ENCODE measurements at places on chromosomes 7 and 10.

- DNase-seq, result no peak
These were observed 220.5 kb downstream of the GLI3 start for GRCh38 chr7:42016517-42016916.

GRCh38 chr10:101367569-101368453 is 13.8 kb downstream of the BTRC start:
- peak; percentile 86 for DNase-seq

- no peak for DNase-seq
These were observed 134.9 kb downstream of the ADRA2A start for GRCh38 chr10:111211706-111212105.

DNA sequence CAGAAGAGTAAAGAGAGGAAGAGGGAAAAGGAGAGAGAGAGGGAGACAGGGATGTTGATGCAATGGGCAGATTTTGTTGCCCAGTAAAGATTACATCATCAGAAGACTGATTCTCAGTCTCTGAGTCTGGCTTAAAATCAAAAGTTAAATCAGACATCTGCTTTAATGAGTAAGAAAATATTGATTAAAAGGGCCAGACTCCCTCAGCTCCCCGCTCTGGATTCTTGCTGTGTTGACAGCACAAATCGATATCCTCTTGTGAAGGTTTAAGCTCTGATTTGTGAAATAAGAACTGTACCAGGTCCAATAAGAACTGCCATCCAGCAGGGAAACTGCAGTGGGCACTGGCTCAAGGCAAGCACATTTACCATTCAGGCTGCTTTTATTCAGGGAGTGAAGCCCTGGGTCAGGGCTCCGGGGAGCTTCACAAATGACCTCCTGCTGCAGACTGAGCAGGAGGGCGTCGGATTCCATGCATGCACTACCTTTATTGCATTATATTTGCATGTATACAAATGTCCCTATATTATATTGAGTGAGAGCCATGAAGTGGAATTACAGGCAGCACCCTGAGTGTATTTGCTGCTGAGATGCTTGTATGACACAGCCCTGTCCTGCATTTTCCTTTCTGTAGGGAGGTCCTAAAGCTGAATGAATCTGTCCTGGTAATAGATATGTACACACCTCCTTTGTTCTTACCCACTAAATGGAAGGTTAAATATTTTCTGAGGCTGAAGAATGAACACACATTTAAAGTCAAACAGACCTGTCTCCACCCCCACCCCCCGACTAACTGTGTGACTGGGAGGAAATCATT is 401.5 kb downstream of the REEP3 start:
- no peak for DNase-seq

GRCh38 chr10:28709001-28709710 is 31.8 kb downstream of the BAMBI start:
- no peak for DNase-seq

DNA sequence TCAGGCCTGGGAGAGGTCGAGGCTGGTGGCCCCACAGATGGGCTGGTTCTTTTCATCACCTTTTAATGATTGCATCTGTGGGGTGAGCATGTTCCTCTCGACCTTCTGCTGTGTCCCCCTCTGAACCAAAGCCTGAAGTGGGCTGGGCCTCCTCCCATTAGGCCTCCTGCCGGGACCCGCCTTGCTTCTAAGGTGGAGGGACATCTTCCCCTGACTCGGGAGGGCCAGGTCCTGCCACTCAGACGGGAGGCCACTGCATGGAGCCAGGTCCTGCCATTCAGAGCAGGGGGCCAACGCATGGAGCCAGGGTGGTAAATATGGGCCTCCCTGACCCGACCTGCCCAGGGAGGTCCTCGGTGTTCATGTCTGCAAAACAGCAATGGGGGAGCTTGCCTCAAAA is 188.4 kb downstream of the EBF3 start:
- no peak for DNase-seq

- no peak for DNase-seq
These were observed 5.5 kb downstream of the CHUK start for GRCh38 chr10:100223879-100224278.

GRCh38 chr10:97683556-97684367 is 3.3 kb downstream of the AVPI1 start:
- DNase-seq, result peak; percentile 34

DNA sequence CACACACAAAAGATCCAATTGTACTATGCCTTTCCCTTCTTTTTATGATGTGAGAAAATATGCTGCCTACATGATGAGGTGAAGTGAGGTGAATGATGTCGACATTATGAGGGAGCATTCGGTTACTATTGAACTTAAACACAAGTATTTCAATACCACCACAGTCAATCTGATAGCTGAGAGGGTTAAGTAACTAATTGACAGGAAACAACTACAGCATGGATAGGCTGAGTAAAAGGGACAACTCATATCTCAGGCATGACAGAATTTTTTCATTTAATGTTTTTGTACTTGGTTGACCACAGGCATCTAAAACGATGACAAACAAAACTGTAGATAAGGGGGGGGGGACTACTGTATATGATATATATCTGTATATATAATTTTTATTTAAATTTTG is 488.9 kb downstream of the SH2D4B start:
- no peak for DNase-seq

DNA sequence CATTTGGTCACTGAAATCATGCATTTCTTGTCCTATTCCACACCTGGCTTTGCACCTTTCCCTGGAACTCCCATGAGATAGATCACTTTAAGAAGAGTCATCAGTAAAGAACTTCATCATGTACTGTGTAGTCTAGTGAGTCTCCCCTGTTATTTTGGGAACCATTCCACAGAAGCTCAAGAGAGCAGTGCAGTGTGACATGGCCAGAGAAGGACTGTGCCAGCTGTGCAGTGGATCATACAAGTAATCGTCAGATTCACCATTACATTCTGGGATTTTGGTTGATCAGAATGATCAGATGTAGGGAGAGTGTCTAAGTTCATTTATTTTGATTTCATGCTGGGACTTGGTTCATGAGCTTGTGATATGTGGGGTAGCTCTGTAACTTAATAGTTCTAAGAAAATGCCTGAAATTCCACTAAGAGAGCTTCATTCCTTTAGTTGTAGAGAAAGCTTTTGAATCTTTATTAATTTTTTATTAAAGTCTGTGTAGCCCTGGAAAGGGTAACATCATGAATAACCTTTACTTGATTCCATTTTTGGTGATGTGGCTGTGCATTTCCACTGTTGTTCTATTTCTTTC is 166.8 kb downstream of the SUGCT start:
- no peak for DNase-seq

DNA sequence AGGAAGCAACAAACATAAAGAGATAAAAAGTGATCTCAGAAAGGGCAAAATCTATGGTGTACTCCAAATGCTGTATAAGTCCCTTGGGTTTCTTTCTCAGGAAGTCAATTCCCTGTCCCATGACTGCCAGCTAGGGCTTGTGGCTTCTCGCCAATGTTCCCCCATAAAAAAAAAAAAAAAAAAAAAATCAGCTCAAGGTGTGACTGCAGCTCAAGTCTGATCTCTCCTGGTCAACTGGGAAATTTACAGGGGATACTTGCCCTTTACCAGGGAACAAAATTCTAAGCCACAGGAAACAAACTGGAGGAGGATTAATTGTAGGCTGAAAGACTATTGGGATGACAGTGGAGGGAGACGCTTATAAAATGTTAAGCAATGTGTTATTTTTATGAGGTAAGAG is 76.0 kb downstream of the PCGF5 start:
- peak; percentile 55 for DNase-seq

DNA sequence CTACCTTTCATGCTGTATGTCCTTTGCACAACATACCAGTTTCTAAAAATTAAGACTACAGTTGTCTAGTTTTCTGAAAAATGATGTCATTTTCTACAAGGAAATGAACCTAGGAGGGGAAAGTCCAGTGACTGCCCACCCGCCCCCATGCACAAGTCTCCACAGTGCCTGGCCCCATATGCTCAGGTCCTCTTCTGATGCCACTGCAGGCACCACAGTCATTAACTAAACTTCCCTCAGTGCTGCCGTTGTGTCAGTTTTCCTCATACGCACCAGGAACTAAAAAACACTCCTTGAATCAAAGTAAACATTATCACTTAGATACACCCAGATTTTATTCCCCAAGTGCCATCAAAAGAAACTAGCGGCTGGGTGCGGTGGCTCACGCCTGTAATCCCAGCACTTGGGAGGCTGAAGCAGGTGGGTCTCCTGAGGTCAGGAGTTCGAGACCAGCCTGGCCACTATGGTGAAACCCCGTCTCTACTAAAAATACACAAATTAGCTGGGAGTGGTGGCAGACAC is 6.9 kb upstream of the TNS3 start:
- no peak for DNase-seq

DNA sequence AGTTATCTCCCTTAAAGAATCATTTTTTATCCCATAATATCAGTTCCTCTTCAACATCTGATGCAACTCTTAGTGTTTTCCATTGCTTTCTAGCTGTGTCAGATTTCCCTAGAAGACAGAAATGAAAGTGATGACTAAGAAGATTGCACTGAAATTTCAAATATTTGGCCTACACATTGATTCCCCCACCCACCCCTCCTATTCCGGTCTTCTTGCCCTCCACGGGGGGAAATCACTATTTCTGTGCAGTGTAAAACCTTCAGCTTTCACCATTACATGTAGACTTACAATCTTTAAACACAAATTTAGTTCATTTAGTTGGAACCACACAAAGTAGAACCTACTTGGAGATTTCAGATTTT is 63.7 kb upstream of the IL6 start:
- DNase-seq, result peak; percentile 86

DNA sequence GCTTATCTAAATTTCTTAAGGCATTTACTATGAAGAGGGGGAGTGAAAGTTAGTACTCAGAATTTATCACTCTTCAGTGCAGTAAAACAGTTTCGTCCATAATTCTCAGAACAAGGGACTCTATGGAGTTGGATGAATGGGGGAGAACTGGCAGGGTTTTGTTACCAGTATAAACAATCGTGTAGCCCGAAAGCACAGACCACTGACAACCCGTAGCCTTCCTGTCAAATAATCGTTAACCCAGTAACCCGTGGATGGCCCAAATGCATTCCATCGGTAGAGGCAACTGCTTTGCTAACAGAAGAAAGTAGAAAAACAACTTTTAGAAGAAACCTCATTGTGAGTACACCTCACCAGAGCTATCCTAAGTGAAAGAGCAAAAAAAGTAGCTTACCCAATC is 583.9 kb downstream of the NXPH1 start:
- no peak for DNase-seq

GRCh38 chr7:138188290-138188858 is 112.1 kb downstream of the AKR1D1 start:
- no peak for DNase-seq

Measured in fibroblast of pulmonary artery (primary cell).